ENCODE measurements at places on chromosomes 2 and 18.
A peak's percentile ranks its signal among the peaks of the same experiment; 100 is the strongest.

- no peak for DNase-seq
These were observed 169.0 kb upstream of the HAAO start for GRCh38 chr2:42961385-42961811.

GRCh38 chr2:98543214-98543613 is 65.1 kb downstream of the COA5 start:
- no peak for DNase-seq

GRCh38 chr2:220946552-220946951 is 625.6 kb downstream of the EPHA4 start:
- DNase-seq, result no peak

DNA sequence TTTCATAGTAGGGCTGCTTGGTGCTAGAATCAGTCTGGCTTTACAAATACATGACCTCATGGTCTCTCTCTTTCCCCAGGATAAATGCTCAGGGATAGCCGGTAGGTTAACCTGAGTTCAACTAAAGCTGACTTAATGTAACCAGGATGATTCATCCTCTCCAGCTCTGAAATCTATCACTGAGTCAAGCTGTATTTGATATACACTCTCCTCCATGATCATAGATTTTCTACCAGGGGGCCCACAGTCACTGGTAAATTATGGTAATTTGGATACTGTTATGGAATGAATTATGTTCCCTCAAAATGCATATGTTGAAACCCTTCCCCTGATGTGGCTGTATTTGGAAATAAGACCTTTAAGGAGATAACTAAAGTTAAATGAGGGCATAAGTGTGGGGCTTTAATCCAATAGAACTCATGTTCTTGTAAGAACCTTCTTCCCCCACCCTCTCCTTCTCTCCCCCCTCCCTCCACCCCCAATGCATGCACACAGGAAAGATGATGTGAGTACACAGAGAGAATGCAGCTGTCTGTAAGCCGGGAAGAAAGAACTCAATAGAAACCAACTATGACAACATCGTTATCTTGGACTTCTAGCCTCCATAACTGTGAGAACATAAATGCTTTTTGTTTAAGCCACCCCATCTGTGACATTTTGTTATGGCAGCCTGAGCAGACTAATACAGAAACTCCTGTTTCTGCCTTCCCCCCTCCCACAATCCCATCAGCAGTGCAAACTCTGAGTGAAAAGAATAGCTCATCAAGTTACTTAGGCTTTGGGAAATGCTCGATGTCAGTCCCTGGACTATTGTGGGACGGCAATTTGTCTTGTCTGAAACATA is 134.9 kb upstream of the KYNU start:
- no peak for DNase-seq

DNA sequence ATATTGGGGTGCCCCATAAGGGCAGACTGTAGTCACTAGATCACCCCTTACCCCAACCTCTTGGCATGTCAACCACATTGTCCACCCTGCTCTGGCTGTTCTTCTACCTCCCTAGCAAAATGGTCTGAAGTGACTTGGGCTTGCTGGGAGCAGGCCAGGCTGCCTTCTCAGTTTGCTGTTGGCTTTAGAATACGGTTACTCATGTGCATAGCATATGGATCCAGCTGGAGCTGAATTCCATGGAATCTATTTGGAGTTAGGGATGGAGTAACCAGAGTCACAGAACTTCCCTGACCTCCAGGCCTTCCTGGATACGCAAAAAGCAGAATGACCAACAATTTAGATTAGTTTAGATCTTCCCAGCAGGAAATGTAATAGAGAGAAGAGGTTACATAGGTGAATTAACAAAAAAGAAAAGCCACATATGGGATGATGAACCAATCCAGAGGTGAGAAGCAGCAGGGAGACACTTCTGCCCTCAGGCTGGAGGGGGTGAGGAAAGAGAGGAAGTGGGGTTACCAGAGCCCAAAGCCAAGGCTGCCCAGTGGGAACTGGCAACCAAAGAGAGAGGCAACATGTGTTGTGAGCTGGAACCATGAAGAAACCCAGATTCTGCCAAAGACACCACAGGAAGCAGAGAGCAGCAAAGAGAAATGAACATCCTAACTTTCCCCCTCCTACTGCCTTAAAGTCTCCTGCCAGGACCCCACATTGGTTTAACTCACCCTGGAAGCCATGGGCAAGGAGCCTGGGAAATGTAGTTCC is 26.1 kb downstream of the PKDCC start:
- DNase-seq, result no peak

GRCh38 chr2:189421644-189422043 is 19.6 kb upstream of the WDR75 start:
- no peak for DNase-seq

- no peak for DNase-seq
These were observed 1.9 kb upstream of the ALLC start for GRCh38 chr2:3655871-3656761.

- no peak for DNase-seq
These were observed 150.3 kb upstream of the ST6GAL2 start for GRCh38 chr2:107036293-107036692.

GRCh38 chr2:134120733-134121630 is 132.9 kb upstream of the MGAT5 start:
- peak; percentile 31 for DNase-seq

DNA sequence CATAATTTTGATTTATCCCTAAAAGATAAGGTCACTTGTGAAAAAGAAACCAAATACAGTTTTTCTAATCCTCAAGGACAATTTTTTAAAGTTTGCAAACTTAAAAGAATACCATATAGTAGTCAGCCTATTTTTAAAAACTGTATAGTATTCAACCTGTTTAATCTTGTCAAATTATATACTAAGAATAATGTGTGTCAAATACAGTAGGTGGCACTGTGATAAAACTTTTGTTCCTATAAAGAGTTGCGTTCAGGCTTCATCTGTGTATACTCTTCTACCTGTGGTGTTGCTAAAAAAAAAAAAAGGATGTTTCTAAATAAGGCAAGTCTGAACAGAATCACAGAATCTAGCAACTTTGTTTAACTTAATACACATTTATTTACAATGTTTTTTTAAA is 68.6 kb downstream of the CCDC138 start:
- DNase-seq, result peak; percentile 24

DNA sequence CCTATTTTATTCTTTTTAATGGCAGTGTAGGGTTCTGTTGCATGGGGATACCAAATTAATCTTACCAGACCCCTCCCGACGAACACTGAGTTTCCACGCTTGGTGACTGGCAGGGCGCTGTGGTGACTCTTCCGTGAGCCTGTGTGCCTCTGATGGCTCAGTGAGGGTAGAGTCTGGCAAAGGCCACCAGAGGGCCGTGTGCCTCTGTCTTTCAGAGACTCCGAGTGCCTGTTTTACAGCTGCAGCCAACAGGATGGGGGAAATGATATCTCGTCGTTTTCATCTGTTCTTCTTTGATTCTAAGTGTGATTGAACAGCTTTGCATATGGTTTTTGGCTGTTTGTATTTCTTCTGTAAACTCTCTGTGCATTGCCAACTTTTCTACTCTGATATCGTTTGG is 99.8 kb downstream of the ZNF236 start:
- peak; percentile 71 for DNase-seq

DNA sequence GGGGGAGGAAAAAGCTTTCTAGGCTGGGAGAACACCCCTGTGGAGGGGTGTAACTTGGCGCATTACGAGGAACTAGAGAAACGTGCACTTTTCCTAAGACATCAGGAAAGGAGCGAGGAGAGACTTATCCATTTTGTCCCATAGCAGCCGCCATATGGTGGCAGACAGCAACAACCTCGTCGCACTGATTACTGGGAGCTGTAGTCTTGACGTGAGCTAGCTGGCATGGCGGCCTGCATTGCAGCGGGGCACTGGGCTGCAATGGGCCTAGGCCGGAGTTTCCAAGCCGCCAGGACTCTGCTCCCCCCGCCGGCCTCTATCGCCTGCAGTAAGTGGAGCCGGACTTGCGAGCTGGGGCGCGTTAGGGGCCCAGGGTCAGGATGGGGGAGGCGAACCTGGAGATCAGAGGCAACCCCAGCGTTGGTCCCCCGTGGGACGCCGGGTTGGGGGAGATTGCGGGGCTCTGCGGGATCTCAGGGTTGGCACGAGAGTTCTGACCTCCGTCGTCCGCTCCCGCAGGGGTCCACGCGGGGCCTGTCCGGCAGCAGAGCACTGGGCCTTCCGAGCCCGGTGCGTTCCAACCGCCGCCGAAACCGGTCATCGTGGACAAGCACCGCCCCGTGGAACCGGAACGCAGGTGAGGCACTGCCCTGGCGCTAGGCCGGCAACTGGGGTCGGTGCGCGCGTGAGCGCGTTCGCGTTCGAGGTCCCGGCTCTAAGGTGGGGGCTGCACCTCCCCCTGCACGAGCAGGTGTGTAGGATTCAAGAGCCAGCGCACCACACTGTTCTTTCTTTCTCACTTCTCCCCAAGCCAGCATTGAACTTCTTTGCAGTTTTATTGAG is at the start of gene MRPL19:
Gene MRPL19 (plus strand): TSS at position 201 of the 843 bp plus-strand sequence. CDS start 25 bp downstream, at position 226.
- peak; percentile 88 for DNase-seq

GRCh38 chr2:237904831-237905599 is 45.6 kb downstream of the RAMP1 start:
- no peak for DNase-seq

DNA sequence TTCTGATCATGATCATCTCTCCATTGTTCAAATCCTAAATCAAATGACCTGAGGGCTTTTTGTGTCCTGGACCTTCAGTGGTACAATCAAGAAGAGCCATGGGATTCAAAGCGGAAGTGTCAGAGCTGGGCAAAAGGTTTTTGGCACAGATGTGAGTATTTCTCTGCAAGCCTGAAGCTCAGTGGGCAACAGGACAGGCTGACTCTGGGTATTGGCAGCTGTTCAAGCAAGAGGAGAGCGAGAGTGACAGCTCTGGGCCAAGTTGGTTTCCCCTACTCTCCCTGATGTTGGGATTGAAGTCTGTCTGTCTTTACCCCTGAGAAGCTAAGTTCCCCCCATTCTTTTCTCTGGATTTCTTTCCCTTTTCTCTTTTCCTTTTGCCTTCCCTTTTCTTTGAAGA is 33.3 kb downstream of the DSEL start:
- no peak for DNase-seq

DNA sequence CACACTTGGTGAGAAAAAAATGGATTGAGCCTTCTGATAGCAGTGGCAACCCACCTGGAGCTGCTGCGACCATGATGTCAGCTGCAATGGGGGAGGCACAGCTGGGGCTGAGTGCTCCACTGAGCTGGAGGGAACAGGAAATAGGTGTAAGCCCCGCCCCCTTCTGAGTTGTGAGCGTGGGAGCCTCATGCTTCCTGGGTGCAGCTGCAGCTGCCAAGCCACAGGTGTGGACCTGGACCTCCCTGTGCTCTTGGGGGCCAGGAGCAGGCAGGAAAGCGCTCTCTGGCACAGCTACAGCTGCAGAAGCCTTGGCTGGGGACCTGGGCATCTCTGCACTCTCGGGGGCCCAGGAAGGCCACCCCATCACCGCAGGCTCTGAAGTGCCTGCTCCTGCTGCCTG is 970.6 kb downstream of the DCDC2C start:
- peak; percentile 28 for DNase-seq

DNA sequence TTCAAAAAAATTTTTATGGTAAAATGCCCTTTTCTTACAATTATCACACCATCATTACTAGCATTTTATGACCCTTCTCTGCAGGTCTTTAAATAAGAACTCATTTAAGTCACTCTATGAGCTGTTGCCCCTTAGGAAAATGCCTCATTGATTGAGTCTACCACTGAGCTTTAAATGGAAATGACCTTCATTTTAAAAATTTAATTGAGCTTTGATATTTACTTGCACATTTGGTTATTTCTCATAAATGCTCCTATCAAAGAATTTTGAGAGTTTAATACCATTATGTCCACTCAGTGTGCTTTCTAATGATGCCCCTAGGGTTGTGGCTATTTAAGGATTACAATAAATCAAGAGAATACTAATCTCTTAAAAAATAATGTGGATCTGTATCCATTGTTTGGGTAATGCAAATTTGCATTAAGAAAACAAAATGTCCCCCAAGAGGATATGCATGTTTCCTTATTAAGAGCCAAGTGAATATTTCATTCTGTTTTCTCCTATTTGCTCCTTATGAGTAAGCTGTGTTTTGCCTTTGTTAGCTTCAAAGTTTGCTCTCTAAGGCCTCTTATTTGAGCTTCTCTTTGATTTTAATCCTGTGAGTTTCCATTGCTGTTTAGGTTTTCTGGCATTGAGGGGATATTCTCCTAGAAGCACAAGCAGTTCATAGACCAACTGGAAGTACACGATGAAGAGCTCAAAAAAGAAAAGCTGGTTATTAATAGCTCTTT is 69.8 kb downstream of the CERS6 start:
- no peak for DNase-seq

- peak; percentile 30 for DNase-seq
These were observed 258.6 kb downstream of the CAMKMT start for GRCh38 chr2:44620189-44620990.

DNA sequence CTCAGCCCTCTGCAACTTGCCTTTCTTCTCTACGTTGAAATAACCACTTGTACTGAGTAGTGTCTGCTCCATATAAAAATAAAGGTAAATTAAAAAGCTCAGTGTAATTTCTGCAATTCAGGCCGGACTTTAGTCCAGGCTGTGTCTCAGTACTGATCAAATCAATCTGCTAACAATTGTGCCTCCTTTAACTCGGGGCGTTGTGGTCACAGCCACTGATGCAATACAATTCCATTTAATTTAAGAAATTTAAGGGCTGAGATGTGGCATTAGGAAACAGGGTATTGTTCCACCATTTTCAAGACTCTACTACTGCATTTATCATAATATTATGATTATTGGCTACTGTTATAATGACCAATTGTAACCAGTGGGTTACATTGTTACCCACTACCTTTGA is 60.0 kb upstream of the NPAS2 start:
- no peak for DNase-seq

GRCh38 chr18:32461709-32462272 is 8.9 kb downstream of the GAREM1 start:
- DNase-seq, result no peak

DNA sequence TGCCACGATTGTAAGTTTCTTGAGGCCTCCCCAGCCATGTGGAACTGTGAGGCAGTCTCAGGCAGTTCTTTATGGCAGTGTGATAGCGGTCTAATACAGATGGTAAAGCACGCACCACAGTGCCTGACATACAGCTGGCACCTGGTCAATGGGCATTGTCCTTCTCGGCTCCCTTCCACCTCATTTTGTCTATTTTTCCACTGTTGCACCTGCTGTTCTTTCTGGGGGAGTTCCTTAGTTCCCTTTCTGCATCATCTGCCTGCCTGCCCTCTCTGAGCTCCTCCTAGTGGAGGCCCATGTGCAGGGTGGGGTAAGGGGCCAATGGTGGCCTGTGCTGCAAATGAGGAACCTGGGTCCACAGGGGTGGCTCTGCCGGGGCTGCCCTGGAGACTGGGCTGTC is 157.6 kb downstream of the LPIN1 start:
- DNase-seq, result no peak

- no peak for DNase-seq
These were observed 190.2 kb downstream of the MYCN start for GRCh38 chr2:16130541-16130880.

Measured in NCI-H2081 (cell line).